ENCODE measurements at places on chromosomes 6 and 20.
A peak's percentile ranks its signal among the peaks of the same experiment; 100 is the strongest.

GRCh38 chr6:20688710-20689500, 154.6 kb downstream of the CDKAL1 start:
- peak; percentile 44 for DNase-seq

GRCh38 chr6:105494688-105495087, 91.8 kb upstream of the PREP start:
- DNase-seq = no peak

GRCh38 chr6:165091121-165091785, 218.2 kb downstream of the C6orf118 start:
- no peak for DNase-seq

DNA sequence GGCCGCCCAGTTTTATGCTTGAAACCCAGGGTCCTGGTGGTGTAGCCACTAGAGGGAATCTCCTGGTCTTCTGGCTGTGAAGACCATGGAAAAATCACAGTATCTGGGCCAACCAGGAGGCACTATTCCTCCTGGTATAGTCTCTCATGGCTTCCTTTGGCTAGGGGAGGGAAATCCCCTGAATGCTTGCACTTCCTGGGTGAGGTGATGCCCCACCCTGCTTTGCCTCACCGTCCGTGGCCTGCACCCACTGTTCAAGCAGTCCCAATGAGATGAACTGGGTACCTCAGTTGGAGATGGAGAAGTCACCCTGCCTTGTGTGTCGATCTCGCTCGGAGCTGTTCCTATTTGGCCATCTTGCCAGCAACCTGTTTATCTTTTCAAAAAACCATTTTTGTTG, 10.1 kb upstream of the ZNF337 start:
- no peak for DNase-seq

GRCh38 chr20:22740829-22741228, 156.5 kb upstream of the FOXA2 start:
- DNase-seq = no peak

Measured in HCEC 1CT (cell line).